ENCODE measurements at places on chromosomes 16 and 17.
A peak's percentile ranks its signal among the peaks of the same experiment; 100 is the strongest.

- no peak for DNase-seq
Measured at GRCh38 chr16:21116148-21116693, 34.4 kb downstream of the DNAH3 start.

GRCh38 chr16:56651586-56651985 is at the start of gene MT1B:
TSS of gene MT1B (plus strand) at chr16:56651886. CDS start at chr16:56651954, 68 bp downstream.
- no peak for DNase-seq

- DNase-seq, result no peak
Measured at GRCh38 chr16:67963292-67963661, 5.2 kb downstream of the SLC12A4 start.

DNA sequence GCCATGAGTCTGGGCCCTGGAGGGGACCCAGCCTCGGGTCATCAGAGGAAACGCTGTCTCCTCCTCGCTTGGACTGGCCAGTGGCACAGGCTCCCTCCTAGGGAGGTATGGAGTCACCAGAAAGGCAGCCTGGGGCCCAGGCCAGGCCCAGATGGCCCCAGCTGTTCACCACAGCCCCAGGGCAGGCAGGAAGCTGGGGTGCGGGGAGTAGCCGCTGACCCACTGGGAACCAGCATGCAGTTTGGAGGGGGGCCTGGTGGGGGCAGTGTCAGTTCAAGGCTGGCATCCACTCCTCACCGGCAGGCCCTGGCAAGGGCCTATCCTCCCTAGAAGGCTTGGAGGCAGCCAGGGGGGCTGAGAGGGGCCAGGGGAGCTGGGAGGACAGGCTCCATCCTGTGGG is 48.8 kb downstream of the SDK2 start:
- no peak for DNase-seq

GRCh38 chr17:7221278-7222092 is 1.7 kb downstream of the ACADVL start:
- no peak for DNase-seq

DNA sequence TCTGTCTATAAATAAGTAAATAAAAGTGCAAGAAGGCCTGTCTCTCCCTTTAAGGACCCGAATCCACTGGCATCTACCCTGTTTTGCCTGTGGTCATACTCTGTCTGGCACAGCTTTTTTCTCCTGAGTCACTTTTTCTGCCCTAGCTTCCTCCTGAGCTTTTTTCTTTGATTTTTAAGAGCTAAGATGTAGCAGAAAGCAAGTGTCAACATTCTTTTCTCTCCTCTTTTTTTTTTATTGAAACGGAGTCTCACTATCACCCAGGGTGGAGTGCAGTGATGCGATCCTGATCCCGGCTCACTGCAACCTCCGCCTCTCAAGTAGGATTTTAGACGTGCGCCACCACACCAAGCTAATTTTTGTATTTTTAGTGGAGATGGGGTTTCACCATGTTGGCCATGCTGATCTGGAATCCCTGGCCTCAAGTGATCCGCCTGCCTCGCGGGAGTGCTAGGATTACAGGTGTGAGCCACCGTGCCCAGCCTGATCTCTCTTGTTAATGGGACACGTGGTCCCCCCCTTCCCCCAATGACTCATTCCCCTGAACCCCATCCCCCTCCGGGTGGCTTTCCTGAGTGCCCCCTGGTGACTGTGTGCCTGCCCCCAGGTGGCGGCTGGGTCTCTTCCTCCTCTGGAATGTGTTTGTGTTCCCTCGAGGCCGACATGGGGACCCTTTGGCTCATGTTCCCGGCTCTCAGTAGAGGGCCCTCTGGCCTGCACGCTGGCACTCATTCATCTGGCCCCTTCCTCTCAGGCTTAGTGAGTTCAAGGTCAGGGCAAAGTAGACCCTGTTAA is 14.2 kb downstream of the C16orf90 start:
- no peak for DNase-seq

GRCh38 chr16:50509521-50510341 is 38.5 kb upstream of the NKD1 start:
- peak; percentile 22 for DNase-seq

- DNase-seq, result no peak
Measured at GRCh38 chr17:30555942-30556341, 78.7 kb downstream of the GOSR1 start.

DNA sequence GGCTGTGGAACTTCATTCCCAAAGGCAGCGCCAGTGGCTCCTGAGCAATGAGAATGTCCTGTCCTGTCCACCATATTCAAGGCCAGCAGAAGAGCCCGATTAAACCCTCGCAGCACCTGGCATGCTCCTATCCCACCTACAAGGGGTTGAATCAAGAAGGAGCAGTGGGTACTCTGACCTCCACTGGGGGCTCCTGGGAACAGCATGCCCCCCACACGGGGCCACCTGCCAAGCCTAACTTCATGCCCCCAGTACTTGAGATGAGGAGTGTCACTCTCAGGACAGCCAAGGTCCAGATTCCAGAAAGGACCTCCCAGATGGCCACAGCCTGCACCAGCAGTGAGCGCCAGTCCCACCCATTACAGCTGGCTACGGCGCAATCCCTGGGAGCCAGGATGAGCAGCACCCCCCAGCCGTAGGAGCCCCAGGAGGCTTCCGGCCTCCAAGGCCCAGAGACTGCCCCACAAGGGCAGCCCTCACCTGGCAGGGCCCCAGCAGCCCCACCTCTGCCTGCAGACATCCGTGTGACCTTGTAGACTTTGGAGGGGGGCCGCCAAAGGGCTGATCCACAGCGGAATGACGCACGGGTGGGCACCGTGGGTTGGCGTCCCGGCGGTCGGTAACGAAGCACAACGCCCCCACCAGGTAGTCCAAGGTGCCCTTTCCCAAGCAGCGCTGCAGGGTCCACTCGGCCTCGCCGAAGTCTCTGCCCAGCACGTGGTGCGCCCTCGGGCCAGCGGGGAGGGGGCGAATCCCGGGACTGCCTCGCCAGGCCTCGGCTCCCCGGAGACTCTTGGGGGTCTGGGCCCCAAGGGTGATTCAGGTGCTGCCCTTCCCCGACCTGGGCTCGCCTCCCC is 1.0 kb upstream of the MPDU1 start:
- DNase-seq, result no peak

GRCh38 chr17:62643496-62643895 is 16.0 kb downstream of the MRC2 start:
- DNase-seq, result no peak

DNA sequence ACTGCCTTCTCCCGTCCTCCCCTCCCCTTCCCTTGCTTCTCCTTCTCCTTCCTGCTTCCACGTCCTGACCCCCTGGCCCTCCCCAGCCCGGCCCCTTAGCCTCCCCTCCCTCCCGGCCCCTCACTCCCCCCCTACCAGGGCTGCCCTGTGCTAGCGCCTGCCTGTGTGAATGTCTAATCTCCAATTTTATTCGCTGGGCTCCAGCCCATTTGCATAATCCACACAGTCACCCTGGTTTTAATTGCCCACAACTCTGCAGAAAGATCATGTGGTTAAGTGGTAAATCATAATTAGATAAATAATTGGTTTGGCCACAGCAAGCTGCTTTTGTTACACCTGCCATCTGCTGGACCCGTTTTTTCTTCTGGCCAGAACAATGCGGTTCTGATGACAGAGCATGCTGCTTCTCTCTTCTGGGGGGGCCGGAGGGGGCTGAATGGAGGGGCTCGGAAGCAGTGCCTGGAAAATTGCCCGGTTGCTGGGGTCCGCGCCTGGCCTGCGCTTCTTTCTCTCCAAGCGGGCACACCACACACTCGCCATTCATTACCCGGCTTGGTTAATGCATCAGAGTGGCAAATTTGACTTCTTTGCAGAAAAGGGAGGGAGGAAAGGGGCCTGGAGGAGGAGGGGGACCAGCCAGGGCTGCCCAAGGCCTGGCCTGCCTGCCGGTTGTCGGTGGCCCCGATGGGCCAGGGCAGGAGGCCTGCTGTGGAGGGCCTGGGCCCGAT is 19.5 kb upstream of the GSE1 start:
- DNase-seq, result no peak

DNA sequence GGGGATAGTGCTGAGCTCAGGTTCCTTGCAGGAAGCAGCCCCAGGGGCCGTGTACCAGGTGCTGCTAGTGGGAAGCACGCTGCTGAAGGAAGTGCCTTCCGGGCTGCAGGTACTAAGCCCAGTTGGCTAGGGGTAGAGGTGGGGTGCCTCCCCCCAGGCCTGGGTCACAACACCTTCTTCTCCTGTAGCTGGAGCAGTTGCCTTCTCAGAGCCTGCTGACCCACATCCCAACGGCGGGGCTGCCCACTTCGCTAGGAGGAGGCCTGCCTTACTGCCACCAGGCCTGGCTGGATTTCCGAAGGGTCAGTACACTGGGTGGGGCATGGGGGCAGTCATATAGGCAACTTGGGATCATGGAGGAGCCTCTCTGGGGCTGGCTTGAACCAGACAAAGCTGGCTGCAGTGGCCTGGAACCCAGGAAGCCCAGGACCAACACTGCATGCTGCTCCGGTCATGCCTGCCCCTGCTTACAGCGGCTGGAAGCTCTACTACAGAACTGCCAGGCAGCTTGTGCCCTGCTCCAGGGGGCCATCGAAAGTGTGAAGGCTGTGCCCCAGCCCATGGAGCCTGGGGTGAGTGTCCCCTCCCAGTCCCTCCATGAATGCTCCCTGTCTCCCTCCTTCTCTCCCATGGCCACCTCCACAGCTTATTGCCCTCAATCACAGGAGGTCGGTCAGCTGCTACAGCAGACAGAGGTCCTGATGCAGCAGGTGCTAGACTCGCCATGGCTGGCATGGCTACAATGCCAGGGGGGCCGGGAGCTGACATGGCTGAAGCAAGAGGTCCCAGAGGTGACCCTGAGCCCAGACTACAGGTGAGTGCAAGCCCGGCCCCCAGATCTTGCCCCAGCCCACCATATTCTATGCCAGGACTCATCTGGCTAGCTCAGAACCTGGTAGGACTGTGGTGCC is 2.5 kb downstream of the PLEKHG4 start:
- DNase-seq, result no peak

- no peak for DNase-seq
Measured at GRCh38 chr17:73101031-73101430, 8.5 kb upstream of the SLC39A11 start.

DNA sequence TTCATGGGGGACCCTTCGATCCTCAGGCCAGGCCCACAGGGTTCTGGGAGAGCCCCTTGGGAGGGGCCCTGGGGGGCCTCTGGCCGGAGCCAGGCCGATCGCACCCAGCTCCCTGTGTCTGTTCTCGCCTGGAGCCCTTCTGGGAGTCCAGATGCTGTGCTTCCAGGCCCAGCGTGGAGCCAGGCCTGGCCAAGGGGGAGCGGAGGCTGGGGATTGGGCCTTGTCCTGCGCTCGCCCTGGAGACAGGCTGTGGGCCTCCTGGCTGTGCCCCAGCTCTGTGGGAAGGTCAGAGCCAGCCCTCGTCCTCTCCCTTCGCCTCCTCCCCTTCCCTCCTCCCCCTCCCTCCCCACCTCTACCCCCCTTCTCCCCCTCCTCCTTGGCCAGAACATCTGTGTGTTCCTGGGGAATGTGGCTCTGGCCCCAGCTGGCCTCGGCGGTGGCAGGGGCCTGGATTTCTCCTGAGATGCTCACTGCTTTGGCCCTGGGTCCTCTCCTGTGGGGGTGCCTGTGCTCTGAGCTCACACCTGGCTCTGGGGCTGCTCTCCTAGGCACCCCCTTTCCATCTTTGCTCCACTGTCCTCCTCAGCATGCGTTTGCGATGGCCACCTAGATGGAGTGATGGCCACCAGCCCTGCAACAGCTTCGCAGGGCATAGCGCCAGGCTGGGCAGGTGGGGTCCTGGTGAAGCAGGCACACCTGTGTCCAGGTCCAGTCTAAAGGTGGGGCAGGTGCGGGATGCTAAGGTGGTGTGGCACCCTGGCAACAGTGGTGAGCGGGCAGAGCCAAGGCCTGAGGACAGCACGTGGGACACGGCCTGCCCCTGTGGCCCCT is 90.6 kb upstream of the CIBAR2 start:
- DNase-seq, result no peak

- DNase-seq, result no peak
Measured at GRCh38 chr17:50790618-50791017, 23.3 kb upstream of the ANKRD40CL start.

DNA sequence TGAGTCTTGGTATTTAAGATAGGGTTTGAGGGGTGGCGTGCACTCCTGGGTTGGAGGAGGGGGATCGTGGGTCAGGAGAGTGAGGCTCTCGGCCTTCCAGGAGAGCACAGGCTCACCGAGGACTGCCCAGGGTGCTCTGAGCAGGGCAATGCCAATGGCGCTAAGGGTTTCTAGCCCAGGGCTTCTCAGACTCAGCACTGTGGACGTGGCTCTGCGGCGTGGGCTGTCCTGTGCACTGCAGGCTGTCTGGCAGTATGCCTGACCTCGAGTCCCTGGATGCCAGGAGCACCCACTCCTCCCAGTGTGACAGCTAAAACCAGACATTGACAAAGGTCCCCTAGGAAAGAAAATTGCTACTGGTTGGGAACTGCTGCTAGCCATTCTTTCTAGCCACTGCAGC is 37.2 kb upstream of the ENDOV start:
- DNase-seq, result no peak

DNA sequence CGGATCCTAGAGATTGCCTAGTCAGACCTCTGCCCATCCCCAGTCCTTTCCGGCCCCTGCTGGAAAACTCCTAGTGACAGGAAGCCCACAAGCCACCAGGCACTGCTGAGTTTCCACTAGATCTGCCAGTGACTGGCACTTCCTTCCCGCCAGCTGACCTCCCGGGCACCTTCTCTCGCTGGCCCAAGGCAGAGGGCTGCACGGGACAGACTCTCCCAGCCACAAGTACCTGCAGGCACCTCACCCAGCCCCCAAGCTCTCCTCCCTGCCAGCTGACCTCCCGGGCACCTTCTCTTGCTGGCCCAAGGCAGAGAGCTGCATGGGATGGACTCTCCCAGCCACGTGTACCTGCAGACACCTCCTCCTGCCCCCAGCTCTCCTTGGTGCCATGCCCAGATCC is 66.3 kb upstream of the DOC2B start:
- no peak for DNase-seq

DNA sequence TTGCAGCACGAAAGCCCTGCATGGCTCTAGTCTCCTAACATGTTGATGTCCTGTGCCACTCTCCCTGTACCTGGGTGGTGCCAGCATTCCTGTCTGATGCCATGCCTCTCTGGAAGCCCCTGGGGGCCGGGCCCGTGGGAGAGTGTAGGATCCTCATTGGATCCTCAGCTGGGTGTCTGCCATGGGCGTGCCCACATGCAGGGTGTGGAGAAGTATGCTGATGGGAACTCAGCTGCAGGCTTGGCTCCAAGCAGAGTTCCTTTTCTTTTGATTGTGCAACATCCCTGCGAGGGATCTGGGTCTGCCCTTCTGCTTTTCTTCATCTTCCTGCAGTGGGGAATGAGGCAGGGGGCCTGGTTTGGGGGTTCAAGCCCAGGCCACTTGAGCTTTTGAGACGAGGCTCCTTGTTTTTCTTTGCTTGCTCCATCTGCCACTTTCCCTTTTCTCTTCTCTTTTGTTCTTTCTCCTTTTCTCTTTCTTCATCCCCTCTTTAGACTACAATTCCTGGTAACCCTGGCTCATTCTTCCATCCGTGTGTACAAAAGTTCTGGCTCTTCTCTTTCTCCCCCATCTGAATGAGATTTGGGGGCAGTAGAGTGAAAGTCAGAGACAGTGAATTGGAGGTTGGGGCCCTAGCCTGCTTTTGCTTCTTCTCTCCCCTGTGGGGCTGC is 32.9 kb downstream of the KSR1 start:
- no peak for DNase-seq

- no peak for DNase-seq
Measured at GRCh38 chr17:73061161-73061560, 31.3 kb downstream of the SLC39A11 start.

- no peak for DNase-seq
Measured at GRCh38 chr17:77833769-77834168, 124.7 kb upstream of the TNRC6C start.

GRCh38 chr17:39014795-39015545 is 47.8 kb upstream of the FBXO47 start:
- no peak for DNase-seq
